Transverse colon (tissue), 4 donors: ENCODE measurements at places on chromosomes 16 and 17. TPM values are rescaled to one million over a fixed set of nuclear protein-coding genes. Genes with fewer than 3 reads are reported as not detected.
A peak's percentile ranks its signal among the peaks of the same experiment; 100 is the strongest.

DNA sequence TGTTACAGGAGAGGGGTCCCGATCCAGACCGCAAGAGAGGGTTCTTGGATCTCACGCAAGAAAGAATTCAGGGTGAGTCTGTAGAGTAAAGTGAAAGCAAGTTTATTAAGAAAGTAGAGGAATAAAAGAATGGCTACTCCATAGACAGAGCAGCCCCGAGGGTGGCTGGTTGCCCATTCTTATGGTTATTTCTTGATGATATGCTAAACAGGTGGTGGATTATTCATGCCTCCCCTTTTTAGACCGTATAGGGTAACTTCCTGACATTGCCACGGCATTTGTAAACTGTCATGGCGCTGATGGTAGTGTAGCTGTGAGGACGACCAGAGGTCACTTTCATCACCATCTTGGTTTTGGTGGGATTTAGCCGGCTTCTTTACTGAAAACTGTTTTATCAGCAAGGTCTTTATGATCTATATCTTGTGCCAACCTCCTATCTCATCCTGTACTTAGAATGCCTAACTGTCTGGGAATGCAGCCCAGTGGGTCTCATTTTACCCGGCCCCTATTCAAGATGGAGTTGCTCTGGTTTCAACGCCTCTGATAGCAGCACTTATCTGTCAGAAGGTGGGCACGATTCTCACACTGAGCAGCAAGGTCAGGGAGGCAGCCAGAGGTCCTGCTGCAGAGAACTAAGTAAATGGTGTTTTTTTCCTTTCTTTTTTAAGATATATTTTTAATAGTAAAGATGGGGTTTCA lies 26.5 kb upstream of the XYLT2 start:
- no peak for DNase-seq
- H3K27me3 ChIP-seq = no peaks in the 10 kb centered on the region
- no peak overlapping the region for H3K27ac ChIP-seq
- peaks cover 3% of the 10 kb centered on the region for H3K4me1 ChIP-seq
- no peaks in the 10 kb centered on the region for H3K36me3 ChIP-seq
- H3K4me3 ChIP-seq = no peak overlapping the region

DNA sequence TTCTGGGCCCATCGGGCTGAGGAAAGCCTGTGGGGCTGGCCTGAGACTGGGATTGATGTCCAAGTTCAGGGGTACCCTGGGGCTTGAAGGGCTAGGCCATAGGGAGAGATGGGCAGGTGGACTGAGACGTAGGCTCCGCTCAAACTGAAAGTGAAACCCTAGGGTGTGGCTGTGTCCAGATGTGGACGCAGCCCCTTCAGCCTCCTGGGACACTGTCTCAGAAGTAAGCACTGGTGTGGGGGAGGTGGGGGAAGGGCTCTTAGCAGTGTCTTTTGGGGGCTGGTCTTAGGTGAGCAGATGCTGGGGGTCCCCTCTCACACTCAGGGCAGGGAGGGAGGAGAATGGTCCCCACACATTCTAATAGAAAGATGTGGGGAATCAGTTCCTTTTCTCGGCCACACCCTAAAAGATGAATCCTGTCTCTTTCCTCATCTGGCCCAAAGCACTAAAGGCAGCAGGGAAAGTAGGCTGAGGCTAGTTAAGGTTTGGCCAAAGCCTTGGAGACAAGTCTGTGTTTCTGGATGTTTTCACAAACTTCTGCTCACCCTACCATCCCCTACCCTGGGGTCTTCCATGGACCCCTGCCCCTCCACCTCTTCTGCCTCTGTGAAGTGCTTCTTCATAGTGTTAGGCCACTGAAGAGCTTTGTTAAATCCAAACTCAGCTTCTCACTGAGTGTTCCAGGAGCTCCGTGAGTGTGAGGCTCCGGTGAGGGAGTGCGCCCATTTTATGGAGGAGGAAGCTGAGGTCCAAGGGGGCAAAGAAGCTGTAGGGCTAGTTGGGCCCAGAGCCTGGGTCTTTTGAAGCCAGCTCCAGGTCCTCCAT lies 5.6 kb downstream of the FMNL1 start:
- H3K36me3 ChIP-seq = no peaks in the 10 kb centered on the region
- peak overlapping the region; percentile 20 for H3K4me3 ChIP-seq
- peaks cover 28% of the 10 kb centered on the region for H3K4me1 ChIP-seq
- peak; percentile 66 for DNase-seq
- H3K27me3 ChIP-seq = peaks cover 11% of the 10 kb centered on the region
- H3K27ac ChIP-seq = peak overlapping the region; percentile 76

GRCh38 chr16:21646721-21647561 lies 5.5 kb downstream of the IGSF6 start:
- H3K4me1 ChIP-seq = peaks cover 22% of the 10 kb centered on the region
- no peak overlapping the region for H3K4me3 ChIP-seq
- H3K27ac ChIP-seq = peak overlapping the region; percentile 61
- no peaks in the 10 kb centered on the region for H3K36me3 ChIP-seq
- peak; percentile 62 for DNase-seq

- DNase-seq = no peak
- H3K27me3 ChIP-seq = peaks cover 4% of the 10 kb centered on the region
- no peak overlapping the region for H3K4me3 ChIP-seq
- H3K4me1 ChIP-seq = no peaks in the 10 kb centered on the region
- H3K27ac ChIP-seq = no peak overlapping the region
Observed at GRCh38 chr17:33240362-33240761, 52.7 kb downstream of the ASIC2 start.

LCMT1 gene
- total RNA-seq = 52.4 TPM

CLEC18A gene
- 4.2 TPM for total RNA-seq
